ENCODE measurements at places on chromosomes 1 and 21. TPM values are rescaled to one million over a fixed set of nuclear protein-coding genes. Genes with fewer than 3 reads are reported as not detected.

RGSL1 gene
- not detected for total RNA-seq

FCGR3A gene
- total RNA-seq, result not detected

SYTL1 gene
- not detected for total RNA-seq

CSMD2 gene
- under 0.01 TPM for total RNA-seq

GLIS1 gene
- total RNA-seq, result not detected

FAM167B gene
- total RNA-seq, result 0.79 TPM

AHCYL1 gene
- 32.7 TPM for total RNA-seq

MARK1 gene
- 0.65 TPM for total RNA-seq

CAMK1G gene
- total RNA-seq, result not detected

HNRNPCL4 gene
- total RNA-seq, result not detected

GSTM1 gene
- not detected for total RNA-seq

GABPA gene
- 21.8 TPM for total RNA-seq

PCBP3 gene
- not detected for total RNA-seq

ICOSLG gene
- 0.65 TPM for total RNA-seq

KDM1A gene
- total RNA-seq, result 87.4 TPM

NES gene
- 57.3 TPM for total RNA-seq

LRRN2 gene
- 0.60 TPM for total RNA-seq
